ENCODE measurements at places on chromosomes 4 and X.

- DNase-seq, result no peak
Measured at GRCh38 chrX:76195579-76195978, 22.7 kb downstream of the PBDC1 start.

- DNase-seq, result no peak
Measured at GRCh38 chr4:40412388-40412787, 77.3 kb downstream of the CHRNA9 start.

GRCh38 chr4:185742766-185743165, 69.2 kb downstream of the SORBS2 start:
- no peak for DNase-seq

DNA sequence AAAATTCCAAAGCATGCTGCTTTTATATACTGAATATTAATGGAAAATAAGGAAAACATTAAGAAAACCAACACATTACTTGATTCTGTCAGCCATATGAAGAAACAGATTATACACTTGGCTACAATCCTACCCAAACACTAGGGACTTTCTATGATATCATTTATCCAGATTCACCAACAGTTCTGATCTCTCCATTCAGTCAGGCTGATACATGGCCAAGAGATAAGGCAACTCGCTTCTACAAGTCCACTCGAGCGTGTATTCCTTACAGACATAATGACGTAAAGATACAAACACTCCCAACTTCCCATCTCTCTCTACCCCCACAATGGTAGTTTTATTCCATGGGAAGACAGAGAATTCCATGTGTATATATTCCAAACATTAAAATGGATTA, 44.5 kb downstream of the NEK1 start:
- no peak for DNase-seq

Data from suppressor macrophage treated with lipopolysaccharide for 4 hours (primary cell).